ENCODE measurements at places on chromosomes 1 and 21.

GRCh38 chr1:13956393-13956792 lies 256.4 kb downstream of the PRDM2 start:
- no peak for DNase-seq

- no peak for DNase-seq
Measured at GRCh38 chr1:6158181-6158580, 21.9 kb downstream of the CHD5 start.

DNA sequence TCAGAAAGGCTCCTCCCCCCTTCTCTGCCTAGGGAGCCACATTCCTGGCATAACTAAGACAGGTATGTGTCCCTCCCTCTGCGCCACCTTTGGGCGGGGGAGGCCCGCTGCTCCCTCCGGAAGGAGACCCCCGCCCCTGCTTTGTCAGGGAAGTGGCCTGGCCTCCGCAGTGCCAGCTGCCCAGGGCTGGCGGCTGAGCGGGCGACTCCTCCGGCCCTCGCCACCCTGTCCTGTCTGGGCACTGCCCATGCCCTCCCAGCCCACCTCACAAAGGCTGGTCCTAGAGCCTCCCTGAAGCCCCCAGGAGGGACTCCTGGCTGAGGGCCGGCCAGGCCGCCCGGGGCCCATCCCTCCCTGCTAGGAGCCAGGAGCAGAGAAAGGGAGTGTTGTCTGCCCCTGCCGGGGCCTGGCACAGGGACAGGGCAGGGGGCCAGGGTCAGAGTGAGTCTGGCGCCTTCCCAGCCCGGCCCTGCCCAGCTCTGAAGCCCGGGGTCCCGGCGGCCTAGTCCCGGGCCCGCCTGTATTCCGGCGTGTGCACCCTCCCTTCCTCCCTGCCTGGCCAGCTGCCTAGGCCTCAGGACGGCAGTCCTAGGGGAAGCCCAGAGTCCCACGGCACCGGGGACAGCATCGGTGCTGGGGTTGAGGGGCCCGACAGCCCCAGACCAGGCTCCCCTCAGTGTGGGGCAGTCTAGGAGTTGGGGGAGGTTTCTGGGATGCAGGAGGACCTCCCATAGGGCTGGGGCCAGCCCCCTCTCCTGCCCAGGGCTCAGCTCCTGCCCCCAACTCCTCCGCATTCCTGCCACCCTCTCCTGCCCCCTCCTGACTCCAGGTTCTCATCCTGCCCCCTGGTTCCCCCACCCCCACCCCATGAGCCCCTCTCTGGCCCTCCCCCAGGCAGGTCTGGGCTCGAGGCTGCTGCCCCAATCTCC lies 5.1 kb downstream of the AGRN start:
- DNase-seq = no peak

DNA sequence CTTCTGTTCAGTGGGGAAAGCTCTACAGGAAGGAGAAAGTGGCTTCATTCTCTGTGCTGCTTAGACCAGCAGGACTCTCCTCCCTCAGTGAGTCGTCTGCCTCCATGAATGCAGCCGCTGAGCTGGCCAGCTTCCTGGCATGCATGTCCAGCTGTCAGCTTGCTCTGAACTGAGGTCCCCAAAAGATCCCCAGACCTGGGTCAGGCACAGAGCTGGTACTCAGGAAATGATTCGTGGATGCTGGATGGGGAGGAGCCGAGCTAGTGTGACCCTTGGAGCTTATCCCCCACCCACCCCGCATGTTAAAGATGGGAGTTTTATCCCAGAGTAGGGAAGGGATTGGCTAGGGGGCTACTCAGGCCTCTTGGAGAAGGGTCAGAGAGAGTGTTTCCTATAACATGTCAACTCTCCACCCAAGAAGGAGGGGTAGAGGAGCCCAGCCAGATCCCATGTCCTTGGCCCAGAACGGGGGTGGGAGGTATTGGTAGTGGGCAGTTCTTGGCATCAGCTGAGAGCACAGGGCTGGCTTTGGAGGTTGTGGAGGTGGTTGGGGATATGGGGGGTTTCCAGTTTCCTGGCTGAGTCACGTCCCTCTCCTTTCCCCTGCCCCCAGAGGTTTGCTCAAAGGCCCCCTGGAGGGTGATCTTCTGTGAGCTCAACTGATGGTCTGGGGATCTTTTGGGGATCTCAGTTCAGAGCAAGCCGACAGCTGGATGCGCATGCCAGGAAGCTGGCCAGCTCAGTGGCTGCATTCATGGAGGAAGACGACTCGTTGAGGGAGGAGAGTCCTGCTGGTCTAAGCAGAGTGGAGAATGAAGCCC lies 110.1 kb downstream of the FOXD2 start:
- no peak for DNase-seq

- no peak for DNase-seq
Measured at GRCh38 chr1:10608690-10609089, 133.9 kb downstream of the PEX14 start.

- no peak for DNase-seq
Measured at GRCh38 chr1:185819798-185820197, 85.6 kb downstream of the HMCN1 start.

GRCh38 chr1:51908499-51908898 lies 30.0 kb upstream of the NRDC start:
- DNase-seq = no peak

DNA sequence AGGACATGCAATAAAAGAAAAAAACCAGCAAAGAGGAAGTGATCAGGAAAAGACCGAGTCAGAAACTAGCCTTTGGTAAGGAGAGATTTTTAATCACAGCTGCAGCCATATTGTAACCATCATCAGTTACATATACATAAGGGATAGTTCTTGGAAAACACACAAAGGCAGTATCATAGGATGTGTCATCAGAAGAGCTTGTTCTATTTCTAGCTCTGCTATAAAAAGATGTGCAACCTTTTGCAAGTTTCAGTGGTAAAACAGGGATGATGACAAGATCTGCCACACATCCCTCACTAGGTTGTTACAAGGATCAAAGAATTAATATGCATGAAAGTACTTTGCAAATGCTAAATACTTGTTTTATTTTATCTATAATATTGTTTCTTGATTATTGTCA lies 342.0 kb downstream of the VAV3 start:
- no peak for DNase-seq

- no peak for DNase-seq
Measured at GRCh38 chr1:9231648-9232332, 2.8 kb upstream of the H6PD start.

DNA sequence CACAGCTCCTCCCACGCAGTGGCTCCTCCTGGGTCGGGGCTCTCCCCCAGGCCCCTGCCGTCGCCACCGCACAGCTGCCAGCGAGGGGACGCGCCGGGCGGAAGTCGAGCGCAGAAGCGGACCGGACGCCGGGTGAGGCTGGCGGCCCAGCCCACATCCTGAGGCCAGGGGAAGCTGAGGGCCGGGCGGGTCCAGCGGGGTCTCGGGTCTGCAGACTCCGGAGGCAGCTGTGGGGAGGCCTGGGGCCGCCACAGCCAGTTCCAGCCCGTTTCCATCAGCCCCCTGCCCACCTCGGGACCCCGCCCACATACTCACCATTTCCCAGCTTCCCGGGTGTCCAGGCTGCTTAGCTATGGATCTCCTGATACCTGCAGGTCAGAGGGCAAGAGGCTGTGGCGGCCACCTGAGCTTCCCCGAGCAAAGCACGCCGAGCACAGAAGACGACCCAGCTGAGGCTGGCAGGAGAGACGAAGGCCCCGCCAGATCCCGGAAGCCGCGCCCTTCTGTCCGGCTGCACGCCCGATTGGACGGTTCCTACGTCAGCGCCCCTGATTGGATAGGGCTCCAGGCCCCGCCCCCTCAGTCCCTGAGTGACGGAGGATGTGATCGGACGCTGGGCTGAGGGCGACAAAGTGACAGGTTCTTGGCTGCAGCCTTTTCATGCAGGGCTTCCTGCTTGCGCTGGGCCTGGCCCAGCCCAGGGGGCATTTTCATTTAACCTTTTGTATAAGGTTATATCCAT lies 38.7 kb upstream of the ZNF124 start:
- peak; percentile 94 for DNase-seq

DNA sequence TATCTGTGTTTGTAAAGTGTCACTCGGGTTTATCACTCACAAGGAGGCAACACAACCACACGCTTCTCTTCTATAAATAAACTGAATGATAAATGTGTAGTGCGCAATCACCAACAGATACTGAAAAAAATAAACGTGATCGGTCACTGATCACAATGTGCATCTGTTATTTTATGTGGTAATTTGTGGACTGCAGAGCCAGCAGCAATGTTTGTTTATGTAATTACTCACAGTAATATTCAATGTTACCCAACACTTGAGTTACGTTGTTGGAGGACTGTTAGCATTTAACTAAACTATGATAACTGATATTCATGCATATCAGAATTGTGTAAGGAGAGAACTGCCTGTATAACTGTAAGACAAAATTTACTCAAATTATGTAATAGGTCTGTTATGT lies 129.6 kb downstream of the USH2A start:
- DNase-seq = no peak

DNA sequence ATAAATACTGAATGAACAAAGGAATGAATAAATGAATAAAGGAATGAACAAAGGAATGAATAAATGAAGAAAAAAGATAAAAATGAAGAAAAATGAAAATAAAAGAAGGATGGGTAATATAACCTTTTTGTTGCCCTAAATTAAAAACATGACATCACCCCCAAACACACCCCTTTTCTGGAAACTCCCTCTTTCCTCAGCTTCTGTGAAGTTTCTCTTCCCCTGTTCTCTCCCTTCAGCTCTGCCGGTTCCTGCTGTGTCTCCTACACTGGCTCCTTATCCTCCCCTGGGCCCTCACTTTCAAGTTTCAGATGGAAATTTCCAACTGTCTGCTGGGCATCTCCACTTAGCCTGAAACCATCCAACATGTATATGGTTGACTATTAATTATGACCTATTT lies 37.9 kb downstream of the RAB3B start:
- no peak for DNase-seq

- DNase-seq = peak; percentile 1
Measured at GRCh38 chr1:3530086-3530925, 75.8 kb downstream of the ARHGEF16 start.

- no peak for DNase-seq
Measured at GRCh38 chr1:226199971-226200370, 13.4 kb upstream of the ACBD3 start.

GRCh38 chr21:15138490-15138889 lies 73.7 kb upstream of the NRIP1 start:
- DNase-seq = no peak

DNA sequence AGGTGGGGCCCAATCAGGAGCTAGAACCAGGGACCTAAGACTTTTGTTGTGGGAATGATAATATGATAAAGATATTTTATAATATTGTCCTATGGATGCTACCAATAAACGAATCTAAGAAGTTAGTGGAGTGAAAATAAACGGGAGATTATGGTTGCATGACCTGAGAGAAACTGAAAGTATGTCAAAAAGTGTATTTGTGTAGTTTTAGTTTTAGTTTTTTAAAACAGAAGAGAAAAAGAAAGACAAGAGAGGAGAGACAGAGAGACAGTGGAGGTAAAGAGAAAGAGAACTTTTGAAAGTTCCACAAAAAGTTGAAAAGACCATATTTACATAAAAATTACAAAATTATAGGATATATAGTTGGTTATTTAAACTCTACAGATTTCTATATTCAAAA lies 64.1 kb upstream of the TMPRSS15 start:
- DNase-seq = no peak

All from CD4-positive, alpha-beta T cell treated with Interleukin-2 at 100 ng/mL for 4 hours (primary cell).